ENCODE measurements at places on chromosomes 4 and X.

- no peaks in the 10 kb centered on the region for H3K27me3 ChIP-seq
- no peak overlapping the region for H3K27ac ChIP-seq
- no peak overlapping the region for H3K4me3 ChIP-seq
- peaks cover 4% of the 10 kb centered on the region for H3K4me1 ChIP-seq
- no peak for DNase-seq
- no peaks in the 10 kb centered on the region for H3K36me3 ChIP-seq
Observed at GRCh38 chr4:142960867-142961644, 115.0 kb upstream of the INPP4B start.

DNA sequence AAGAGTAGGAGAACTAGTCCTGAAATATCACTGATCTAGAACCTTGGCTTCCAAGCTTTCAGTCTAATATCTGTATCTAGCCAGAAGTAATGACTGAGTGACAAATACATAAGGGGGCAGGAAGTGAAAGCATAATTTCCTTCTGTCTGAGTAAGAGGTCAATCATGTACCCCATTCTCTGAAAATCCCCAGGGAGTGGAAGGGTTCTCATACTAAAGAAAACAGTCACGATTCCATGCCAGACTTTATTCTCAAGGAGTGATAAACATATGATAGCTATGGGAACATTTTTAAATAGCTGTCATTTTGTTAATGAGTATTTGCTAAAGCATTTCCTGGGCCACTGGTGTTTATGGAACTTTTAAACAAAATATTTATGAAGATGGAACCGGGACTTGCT, 308.5 kb downstream of the ARHGAP24 start:
- no peak overlapping the region for H3K27ac ChIP-seq
- DNase-seq = no peak
- H3K36me3 ChIP-seq = no peaks in the 10 kb centered on the region

GRCh38 chrX:7247346-7247745, 99.4 kb upstream of the PUDP start:
- no peak for DNase-seq
- H3K27ac ChIP-seq = no peak overlapping the region
- no peaks in the 10 kb centered on the region for H3K4me1 ChIP-seq
- no peaks in the 10 kb centered on the region for H3K36me3 ChIP-seq

GRCh38 chr4:128454881-128455280, 167.3 kb upstream of the PGRMC2 start:
- no peak overlapping the region for H3K4me3 ChIP-seq
- no peak overlapping the region for H3K27ac ChIP-seq
- no peaks in the 10 kb centered on the region for H3K27me3 ChIP-seq
- no peak for DNase-seq

GRCh38 chrX:40406330-40406859, 174.4 kb upstream of the ATP6AP2 start:
- H3K36me3 ChIP-seq = no peaks in the 10 kb centered on the region
- peaks cover 9% of the 10 kb centered on the region for H3K27me3 ChIP-seq
- no peak overlapping the region for H3K4me3 ChIP-seq
- DNase-seq = no peak

GRCh38 chr4:75497133-75497532, 17.1 kb downstream of the RCHY1 start:
- H3K27me3 ChIP-seq = no peaks in the 10 kb centered on the region
- no peak overlapping the region for H3K4me3 ChIP-seq
- H3K36me3 ChIP-seq = peaks cover 52% of the 10 kb centered on the region

- peaks cover 8% of the 10 kb centered on the region for H3K27me3 ChIP-seq
- DNase-seq = peak; percentile 0
- no peaks in the 10 kb centered on the region for H3K4me1 ChIP-seq
- H3K27ac ChIP-seq = no peak overlapping the region
- peak overlapping the region; percentile 89 for H3K4me3 ChIP-seq
- H3K36me3 ChIP-seq = no peaks in the 10 kb centered on the region
Observed at GRCh38 chrX:46758163-46758955, 559 bp downstream of the SLC9A7 start.

- H3K36me3 ChIP-seq = no peaks in the 10 kb centered on the region
- DNase-seq = no peak
- H3K4me1 ChIP-seq = no peaks in the 10 kb centered on the region
- H3K27ac ChIP-seq = no peak overlapping the region
- H3K27me3 ChIP-seq = no peaks in the 10 kb centered on the region
Observed at GRCh38 chr4:19992471-19993093, 259.1 kb upstream of the SLIT2 start.

All from neuronal stem cell (in vitro differentiated cells).